A549 treated with DMSO at 1 μM for 4 hours (cell line): ENCODE measurements at places on chromosomes 3 and 15. TPM values are rescaled to one million over a fixed set of nuclear protein-coding genes. Genes with fewer than 3 reads are reported as not detected.

The RARRES1 gene
- 7.6 to 11.0 TPM (median 10.3 TPM) in 5 replicates for total RNA-seq

The IQCF5 gene
- total RNA-seq, result not detected in 5 replicates

The AGTR1 gene
- total RNA-seq, result 0.44 to 0.61 TPM (median 0.48 TPM) in 5 replicates

The DUSP7 gene
- total RNA-seq, result 14.3 to 16.0 TPM (median 14.8 TPM) in 5 replicates

The SLC12A1 gene
- not detected in 5 replicates for total RNA-seq
